GM12864 (cell line): ENCODE measurements at places on chromosomes 6 and 20.

DNA sequence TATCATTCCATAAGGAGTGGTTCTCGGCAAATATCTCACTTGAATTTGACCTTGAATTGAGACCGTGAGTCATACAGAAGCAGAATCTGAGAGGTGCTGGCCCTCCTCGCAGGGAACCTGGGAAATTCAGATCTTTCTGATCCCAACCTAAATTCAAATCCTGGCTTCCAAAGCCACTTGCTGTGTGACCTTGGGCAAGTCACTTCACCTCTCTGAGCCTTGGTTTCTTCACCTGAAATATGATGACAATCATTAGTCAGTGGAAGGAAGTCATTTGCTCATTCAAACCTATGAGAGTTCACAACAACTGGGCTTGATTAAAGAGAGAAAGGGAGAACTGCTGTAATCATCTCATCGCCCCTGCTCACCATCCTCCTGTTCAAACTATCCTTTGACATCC, 7.2 kb downstream of the BPIFA3 start:
- DNase-seq: no peak

GRCh38 chr20:19859444-19859843, 101.4 kb downstream of the RIN2 start:
- DNase-seq: no peak

- DNase-seq: no peak
Measured at GRCh38 chr6:133244519-133244918, 3.4 kb downstream of the EYA4 start.

GRCh38 chr6:11126876-11127275, 15.4 kb upstream of the ERVFRD-1 start:
- no peak for DNase-seq

- no peak for DNase-seq
Measured at GRCh38 chr6:4125933-4126864, 9.2 kb downstream of the ECI2 start.

DNA sequence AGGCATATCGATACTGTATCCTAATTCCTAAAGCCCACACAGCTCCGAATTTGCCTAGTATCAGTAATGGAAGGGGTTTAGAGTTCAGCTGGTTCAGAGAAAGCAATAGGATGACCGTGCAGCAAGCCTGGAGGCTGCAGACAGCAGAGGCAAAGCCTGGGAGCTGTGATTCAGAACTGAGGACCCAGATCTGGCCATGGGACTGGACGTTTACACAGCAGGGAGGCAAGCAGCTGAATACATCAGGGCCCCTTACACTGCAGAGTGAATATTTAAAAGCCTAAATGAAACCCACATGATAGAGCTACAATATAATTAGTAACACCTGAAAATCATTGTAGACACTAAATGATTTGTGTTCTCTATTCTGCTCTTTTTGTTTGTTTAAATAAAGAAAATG, 38.0 kb downstream of the ELOVL2 start:
- no peak for DNase-seq

GRCh38 chr20:38343311-38344106, 2.8 kb upstream of the LBP start:
- DNase-seq: no peak

GRCh38 chr6:4256969-4257368, 121.6 kb upstream of the ECI2 start:
- DNase-seq: no peak

DNA sequence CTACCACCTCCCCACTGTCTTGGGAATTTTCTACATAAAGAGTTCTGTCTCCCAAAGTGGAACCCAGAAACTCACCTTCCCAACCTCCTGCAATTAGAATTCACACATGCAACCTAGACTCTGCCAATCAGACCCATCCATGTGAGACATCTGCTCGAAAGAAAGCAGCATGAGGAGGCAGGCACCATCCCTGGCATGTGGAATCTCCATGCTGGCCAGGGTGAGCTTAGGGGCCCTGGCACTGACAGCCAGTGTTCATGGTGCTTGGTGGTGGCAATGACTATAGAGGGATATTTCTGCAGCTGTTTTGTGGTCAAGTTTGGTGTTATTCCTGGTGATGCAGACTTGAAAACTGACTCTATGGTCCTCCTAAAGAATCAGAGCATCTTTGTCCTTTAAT, 17.4 kb upstream of the FOXF2 start:
- no peak for DNase-seq
